Spinal cord (tissue), 10 donors: ENCODE measurements at places on chromosomes 2 and 18.

DNA sequence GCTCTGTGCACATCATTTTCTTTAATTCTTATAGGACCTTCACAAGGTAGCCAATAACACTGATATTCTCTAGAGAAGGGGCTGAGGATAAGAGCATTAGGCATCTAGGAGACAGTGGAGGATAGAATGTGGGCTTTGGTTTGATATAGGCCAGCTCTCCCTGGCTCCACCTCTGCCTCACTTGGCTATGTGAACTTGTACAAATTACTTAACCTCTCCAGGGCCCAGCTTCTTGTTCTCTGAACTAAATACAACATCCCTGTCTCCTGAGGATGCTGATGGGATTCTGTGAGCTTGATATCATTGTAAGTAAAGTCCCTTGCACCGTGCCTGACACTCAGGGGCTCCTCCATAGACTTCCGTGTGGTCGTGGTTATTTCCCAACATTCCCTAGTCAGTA is 87.3 kb downstream of the ACOXL start:
- no peak for DNase-seq

DNA sequence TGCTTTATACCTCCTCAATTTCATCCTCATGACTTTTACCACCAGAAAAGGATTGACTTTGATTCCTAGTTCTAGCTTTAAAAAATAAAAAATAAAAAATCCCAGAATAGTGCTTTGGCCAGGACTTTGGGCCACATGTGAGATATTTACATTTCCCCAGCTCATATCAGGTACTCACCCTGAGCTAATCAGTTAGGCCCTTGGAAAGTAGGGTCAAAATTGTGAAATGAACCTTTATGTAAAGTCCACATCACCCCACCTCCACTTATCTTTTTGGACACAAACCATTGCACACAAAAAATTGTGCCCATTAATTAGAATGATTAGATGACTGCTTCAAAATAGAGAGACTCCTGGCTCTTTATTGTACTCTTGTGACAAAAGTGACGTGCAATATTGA is 17.2 kb downstream of the ME2 start:
- no peak for DNase-seq

DNA sequence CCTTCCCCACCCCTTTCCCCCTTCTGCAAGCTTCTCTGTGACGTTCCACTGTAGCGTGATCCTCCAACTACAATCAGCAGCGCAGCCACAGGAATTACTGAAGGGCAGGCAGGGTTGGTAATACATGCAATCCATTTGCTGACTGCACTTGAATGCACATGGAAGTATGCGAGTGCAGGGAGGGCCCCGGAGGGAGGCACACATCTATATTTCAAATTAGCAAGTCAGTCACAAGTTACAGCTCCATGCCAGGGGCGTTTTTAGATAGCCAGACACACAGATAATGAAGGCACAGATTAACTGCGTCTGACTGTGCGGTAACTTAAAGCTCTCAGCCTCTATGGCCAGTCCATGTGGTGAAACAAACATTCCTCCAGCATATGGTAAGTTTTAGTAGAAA is 209.2 kb upstream of the GATA6 start:
- DNase-seq, result no peak

- DNase-seq, result no peak
Observed at GRCh38 chr2:241904011-241904718, 34.6 kb downstream of the RTP5 start.

DNA sequence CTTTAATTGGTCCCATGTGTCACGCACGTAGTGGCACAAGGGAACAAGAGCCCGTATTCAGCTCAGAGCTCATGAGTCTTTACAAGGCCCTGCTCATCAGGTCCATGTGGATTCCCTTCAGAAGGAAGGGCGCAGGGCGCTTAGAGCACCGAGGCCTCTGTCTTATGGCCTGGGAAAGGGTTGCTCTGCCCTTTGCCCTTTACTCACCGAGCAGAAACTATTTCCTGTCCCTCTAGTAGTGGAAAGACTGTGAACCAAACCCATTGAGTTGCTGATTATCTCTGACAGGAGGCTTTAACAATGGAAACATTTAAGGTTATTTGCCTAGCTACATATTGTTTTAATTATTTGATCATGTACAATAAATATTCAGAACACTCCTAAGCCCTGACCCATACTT is 102.0 kb upstream of the ACAA2 start:
- no peak for DNase-seq

DNA sequence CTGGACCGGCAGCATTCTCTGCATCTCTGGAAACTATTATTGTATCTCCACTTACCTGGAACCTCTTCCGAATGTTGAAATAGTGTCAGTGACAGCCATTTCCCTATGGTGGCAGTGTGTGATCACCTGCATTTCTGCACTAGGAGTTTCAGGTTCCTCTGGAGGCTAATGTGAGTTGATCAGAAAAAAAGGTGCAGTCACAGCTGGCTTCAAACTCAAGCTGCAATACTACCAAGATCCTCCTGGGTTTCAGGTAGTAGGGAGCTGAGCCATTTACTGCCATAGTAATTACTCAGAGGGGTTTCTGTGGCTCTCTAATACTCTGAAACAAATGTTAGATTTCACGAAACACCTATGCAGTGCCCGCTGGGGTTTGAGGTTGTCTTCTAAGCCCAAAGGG is 183.5 kb upstream of the OSR1 start:
- DNase-seq, result no peak
